Naive thymus-derived CD8-positive, alpha-beta T cell (primary cell): ENCODE measurements at places on chromosomes 11 and 22. TPM values are rescaled to one million over a fixed set of nuclear protein-coding genes. Genes with fewer than 3 reads are reported as not detected.

DNA sequence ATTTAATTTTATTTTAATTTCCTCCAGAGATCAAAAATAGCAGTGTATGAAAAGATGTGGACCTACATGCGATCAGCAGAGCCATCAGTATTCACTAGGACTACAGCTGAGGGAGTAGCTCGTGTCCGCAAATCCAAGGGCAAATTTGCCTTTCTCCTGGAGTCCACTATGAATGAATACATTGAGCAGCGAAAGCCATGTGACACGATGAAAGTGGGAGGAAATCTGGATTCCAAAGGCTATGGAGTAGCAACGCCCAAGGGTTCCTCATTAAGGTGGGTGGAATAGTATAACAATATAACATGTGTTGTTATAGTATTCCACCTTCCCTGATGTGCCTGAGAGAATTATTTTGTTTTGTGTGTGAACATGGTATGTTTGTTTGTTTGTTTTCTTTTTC lies 88.3 kb downstream of the MSANTD4 start:
- DNase-seq: no peak

DNA sequence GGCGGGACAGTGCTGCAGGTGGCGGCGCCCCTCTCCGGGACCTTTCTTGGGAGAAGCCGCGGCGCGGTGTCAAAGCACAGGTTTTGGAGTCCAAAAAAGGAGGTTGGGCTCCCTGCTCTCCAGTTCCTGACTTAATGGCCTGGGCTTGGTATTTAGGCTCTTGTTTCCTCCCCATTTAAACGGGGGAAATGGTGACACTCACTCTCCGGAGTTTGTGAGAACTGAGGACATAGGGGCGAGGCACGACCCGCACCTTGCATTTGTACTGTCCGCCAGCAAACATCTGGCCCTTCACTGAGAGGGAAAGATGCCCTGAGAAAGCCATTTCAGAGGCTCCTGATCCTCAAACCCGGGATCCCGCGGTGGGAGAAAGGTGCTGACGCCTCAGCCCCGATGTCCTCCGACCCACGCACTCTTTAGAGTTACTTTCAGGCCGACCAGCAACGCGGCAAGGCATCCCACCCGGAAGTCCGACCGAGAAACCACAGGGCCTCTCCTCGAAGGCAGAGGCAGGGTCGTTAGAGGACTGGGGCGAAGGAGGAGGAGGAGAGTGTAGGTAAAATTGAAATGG lies 2.9 kb upstream of the WDR74 start:
- DNase-seq: peak; percentile 41

- DNase-seq: no peak
These were observed 93.1 kb upstream of the ZC3H12C start for GRCh38 chr11:110000031-110000502.

- DNase-seq: no peak
These were observed 20.9 kb downstream of the PARVG start for GRCh38 chr22:44201665-44202064.

DNA sequence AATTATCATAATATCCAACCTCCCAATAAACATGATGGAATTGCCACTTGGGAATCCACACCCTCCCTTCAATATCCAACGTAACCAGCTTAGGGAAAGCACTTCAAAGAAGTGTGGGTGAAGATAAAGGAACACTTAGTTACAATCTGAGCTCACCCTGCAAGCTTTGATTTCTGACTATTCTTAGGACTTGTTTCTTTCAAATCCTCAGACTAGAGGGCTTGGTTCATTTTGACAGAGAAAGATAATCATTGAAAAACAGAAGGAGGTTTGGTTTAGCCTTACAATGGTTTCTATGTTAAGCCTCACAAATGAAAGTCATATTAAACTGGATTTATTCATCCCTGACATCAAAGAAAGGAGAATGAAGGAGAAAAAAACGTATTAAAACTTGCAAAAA lies 57.9 kb upstream of the SYT13 start:
- no peak for DNase-seq

GRCh38 chr11:126423154-126423553 lies 67.7 kb downstream of the ST3GAL4 start:
- DNase-seq: no peak

GRCh38 chr22:22995166-22995565 lies 75.2 kb upstream of the GNAZ start:
- no peak for DNase-seq

- DNase-seq: no peak
These were observed 399.4 kb downstream of the NXPE2 start for GRCh38 chr11:115077740-115078139.

GRCh38 chr22:21449531-21450319 lies 17.5 kb upstream of the TMEM191C start:
- DNase-seq: no peak

GRCh38 chr11:18706330-18707243 lies 8.0 kb downstream of the TMEM86A start:
- peak; percentile 67 for DNase-seq

- DNase-seq: no peak
These were observed 68.6 kb upstream of the ATXN10 start for GRCh38 chr22:45602824-45603595.

- DNase-seq: no peak
These were observed at the start of gene SPI1 for GRCh38 chr11:47378010-47378835. SPI1 (minus strand) TSS chr11:47378547; CDS start chr11:47378353, 194 bp downstream.

GRCh38 chr11:34478845-34479663 lies 34.5 kb downstream of the ELF5 start:
- no peak for DNase-seq

- no peak for DNase-seq
These were observed 49.9 kb downstream of the BIRC2 start for GRCh38 chr11:102396708-102397563.

- DNase-seq: no peak
These were observed 5.7 kb downstream of the TMEM25 start for GRCh38 chr11:118536726-118537125.

GRCh38 chr22:37484480-37485394 lies 1.4 kb downstream of the MFNG start:
- peak; percentile 89 for DNase-seq

DNA sequence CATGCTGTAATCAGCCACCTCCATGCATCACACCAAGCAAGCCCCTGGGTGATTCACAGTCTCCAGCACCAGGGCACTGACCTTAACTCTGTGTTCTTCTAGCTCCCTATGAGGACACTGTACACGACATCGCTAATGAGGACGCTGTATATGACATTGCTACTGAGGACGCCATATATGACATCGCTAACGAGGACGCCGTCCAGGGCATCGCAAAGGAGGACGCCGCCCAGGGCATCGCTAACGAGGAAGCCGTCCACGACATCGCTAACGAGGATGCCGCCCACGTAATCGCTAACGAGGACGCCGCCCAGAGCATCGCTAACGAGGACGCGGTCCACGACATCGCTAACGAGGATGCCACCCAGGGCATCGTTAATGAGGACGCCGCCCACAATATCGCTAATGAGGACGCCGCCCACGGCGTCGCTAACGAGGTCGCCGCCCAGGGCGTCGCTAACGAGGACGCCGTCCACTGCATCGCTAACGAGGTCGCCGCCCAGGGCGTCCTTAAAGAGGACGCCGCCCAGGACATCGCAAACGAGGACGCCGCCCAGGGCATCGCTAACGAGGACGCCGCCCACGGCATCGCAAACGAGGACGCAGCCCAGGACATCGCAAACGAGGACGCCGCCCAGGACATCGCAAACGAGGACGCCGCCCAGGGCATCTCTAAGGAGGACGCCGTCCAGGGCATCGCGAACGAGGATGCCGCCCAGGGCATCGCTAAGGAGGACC lies 34.5 kb upstream of the DGCR6L start:
- no peak for DNase-seq

GRCh38 chr22:48927591-48927990 lies 900.1 kb downstream of the BRD1 start:
- DNase-seq: no peak

DNA sequence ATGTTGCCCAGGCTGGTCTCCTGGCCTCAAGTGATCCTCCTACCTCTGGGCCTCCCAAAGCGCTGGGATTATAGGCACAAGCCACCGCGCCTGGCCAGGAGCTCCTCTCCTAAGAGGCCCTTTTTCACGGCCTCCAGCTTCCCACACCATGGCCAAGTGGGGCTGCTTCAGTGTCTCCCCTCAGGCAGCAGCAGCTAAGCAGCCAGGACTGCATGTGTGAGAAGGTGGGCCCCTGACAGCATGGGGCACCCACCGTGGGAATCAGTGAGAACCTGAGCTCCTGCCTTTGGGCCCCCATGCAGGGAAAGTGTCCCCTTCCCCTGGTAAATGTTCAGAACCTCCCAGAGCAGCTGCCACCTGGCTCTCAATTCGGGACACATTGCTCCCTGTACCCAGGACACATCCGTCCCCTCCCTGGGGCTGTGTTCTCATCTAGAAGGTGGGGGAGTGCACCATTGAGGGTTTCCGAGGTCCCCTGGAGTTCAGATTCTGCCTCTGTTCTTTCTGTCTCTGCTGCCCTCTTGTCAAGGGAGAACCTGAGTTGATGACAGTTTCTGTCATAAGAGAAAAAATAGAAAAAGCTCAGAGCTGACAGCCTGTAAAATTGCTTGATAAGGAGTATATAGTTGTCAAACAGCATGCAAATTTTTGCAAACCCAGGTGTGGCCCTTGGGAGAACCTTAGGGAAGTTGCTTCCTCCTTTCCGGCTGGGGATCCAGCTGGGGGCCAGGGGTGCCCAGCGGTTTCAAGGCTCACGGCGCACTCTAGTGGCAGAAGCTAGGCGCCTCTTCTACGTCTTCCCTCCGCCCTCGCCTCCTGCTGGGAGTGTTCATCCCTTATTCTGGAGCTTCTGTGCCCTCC lies 29.7 kb downstream of the FAM83F start:
- peak; percentile 35 for DNase-seq

- DNase-seq: no peak
These were observed 88.9 kb downstream of the MAML2 start for GRCh38 chr11:96254087-96254486.

DNA sequence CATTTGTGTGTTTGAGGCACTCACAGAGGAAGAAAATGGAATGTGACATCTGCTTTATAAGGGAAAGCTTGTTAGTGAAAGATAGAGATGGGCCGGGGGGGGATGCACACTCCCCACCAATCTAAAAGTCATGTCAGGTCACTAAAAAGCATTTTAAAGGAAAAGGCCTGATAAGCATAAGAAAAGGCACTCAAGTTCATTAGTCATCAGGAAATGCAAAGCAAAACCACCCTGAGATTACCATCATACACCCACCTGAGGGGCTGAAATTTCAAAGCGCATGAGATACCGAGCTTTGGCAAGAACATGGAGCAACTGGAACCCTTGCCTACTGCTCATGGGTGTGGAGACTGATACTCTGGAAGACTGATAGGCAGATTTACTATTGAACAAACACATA lies 77.9 kb upstream of the ANO1 start:
- no peak for DNase-seq

DNA sequence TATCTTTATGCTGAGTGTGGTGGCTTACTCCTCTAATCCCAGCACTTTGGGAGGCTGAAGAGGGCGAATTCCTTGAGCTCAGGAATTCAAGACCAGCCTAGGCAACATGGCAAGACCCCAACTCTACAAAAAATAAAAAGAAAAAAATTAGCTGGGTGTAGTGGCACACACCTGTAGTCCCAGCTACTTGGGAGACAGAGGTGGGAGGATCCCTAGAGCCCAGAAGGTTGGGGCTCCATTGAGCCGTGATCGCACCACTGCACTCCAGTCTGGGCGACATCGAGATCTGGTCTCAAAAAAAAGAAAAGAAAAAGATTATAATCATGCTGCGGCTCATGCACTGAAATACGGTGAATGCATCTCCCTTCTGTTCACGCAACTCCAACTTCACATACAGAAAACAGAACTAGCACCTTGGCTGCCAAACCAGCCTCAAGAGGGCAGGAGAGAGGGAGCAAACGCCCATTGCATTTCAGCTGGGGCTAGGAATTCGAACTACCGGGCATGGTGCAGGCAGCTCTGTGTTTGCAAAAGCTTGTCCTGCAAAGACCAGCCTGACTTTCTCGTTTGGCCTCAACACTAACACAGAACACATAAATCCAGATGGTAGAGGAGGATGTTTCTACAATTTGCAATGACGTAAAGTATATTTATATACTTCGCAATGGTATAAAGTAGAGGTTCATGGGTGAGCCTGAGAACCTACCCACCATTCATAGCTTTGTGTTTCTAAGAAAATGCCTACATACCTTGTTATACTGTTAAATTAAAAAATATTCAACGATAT lies 6.3 kb upstream of the SYNGR1 start:
- peak; percentile 55 for DNase-seq

- DNase-seq: no peak
These were observed 44.0 kb upstream of the RDX start for GRCh38 chr11:110340436-110340835.

GRCh38 chr11:34064291-34064690 lies 12.8 kb downstream of the CAPRIN1 start:
- DNase-seq: no peak

GRCh38 chr11:124041254-124041653 lies at the start of gene OR10G7:
OR10G7 (minus strand) TSS chr11:124041325; CDS start chr11:124039001, 2,324 bp downstream.
- no peak for DNase-seq

Gene F2
- polyA plus RNA-seq: not detected

Gene PANX3
- polyA plus RNA-seq: not detected

Gene PSMA1
- 154 TPM for polyA plus RNA-seq

Gene TLCD5
- polyA plus RNA-seq: not detected

Gene MS4A6E
- not detected for polyA plus RNA-seq

Gene KCNE3
- not detected for polyA plus RNA-seq

Gene PGA5
- polyA plus RNA-seq: not detected

Gene OR5L2
- not detected for polyA plus RNA-seq

Gene UCP3
- polyA plus RNA-seq: 0.50 TPM

Gene POLR2F
- polyA plus RNA-seq: 129 TPM
